ENCODE measurements at places on chromosomes 3 and 15.

DNA sequence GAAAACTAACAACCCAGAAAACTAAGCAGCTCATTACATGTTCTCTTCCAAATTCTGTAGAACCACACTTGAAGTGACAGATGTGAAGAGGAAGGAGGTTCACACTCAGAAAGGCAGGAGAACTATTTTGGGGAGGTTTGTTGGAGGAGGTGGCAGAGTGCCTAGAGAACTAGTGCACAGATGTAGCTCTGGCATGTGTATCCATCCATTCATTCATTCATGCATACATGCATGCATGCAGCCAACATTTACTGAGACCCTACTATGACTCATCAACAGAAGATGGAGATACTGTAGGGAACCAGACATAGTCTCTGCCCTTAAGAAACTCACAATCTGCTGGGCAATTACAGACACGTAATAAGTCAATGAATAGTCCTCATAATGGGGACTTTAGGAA is 116.7 kb downstream of the ERC2 start:
- DNase-seq = no peak

DNA sequence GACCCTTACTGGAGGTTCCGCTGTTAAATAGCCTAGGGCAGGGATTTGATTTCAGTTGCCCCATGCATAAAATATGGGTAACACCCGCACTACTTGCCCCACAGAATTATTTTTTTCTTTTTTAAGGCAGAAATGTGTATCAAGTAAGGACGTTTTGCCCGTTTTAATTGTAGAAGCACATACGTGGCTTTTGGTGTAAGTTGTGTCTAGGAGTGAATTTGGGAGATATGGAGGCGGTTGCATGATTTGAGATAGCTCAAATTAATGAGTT is 636 bp upstream of the LRRC58 start:
- no peak for DNase-seq

DNA sequence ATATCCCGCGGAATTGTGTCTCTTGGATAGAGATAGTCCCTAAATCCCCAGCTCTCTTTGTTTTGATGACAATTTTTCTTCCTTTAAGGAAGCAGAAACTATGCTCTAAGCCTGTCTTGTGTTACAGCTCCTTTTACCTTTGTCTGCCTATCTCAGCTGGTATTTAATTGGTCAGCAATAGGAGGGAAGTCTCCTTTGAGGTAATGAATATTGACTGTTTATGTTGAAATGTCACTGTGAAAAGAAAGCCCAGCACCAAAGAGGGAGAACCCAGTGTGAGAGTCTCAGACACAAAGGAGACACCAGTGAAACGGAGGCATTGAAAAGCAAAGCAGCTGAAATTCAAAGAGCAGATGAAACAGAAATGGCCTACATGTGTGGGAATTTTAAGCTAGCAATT is 372.6 kb downstream of the NR2F2 start:
- no peak for DNase-seq

- DNase-seq = no peak
Observed at GRCh38 chr3:159030886-159031679, 229.2 kb downstream of the MFSD1 start.

GRCh38 chr3:162956711-162957110 is 1460.1 kb downstream of the OTOL1 start:
- no peak for DNase-seq

GRCh38 chr3:114861666-114862065 is 285.4 kb downstream of the ZBTB20 start:
- DNase-seq = no peak

DNA sequence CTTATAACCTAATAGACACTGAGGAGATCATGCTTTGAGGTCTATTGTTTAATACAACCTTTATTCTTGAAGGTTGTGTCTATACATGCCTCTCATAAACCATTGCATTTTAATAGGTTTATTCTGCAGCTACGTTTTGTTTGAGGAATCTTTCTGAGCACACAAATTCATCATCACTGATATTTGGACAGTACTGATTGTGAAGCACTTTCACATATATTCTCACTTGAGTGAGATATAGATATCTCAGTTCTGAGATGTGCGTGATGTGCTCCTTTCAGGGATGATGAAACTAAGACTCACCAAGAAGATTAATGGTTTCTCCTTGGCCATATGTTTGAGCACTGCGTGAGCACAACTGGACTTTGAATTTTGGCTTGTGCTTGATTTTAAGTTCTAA is 374.4 kb downstream of the LPP start:
- no peak for DNase-seq

- no peak for DNase-seq
Observed at GRCh38 chr3:104523136-104523535, 843.6 kb upstream of the ALCAM start.

GRCh38 chr3:56800832-56801661 is 702 bp downstream of the ARHGEF3 start:
- DNase-seq = no peak

DNA sequence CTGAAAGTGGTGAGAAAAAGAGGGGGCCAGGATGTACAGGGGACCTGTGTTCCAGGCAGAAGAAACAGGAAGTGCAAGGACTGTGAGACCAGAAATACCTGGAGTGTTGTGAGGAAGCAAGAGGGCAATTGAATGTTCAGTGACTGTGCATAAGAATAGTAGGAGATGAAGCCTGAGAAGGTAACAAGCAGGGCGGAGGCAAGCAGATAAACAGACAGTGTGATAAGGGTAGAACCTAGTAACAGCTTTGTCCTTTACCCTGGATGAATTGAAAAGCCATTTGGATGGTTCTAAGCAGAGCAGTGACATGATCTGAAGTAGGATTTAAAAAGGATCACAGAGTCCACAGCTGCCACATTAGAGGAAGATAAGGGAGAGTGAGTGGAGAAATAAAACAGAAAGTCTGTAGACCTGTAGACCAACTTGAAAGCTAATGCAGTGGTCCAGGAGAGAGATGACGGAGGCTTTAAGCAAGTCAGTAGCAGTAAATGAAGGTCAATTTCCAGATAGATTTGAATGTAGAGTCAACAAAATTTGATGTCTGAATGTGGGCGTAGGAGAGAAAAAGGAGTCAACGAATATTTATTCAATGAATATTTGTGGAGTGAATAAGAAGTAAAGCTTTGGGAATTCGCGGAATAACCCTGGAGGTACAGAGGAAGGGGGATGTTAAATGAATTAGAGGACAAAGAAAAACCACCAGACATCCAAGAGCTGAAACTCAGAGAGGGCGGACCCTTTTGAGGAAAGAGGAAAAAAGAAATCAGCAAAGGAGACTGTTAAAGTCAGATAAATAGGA is 4.2 kb upstream of the PLOD2 start:
- DNase-seq = no peak

- no peak for DNase-seq
Observed at GRCh38 chr3:35291471-35292236, 347.7 kb upstream of the ARPP21 start.

- no peak for DNase-seq
Observed at GRCh38 chr15:68056097-68056865, 2.2 kb downstream of the PIAS1 start.

DNA sequence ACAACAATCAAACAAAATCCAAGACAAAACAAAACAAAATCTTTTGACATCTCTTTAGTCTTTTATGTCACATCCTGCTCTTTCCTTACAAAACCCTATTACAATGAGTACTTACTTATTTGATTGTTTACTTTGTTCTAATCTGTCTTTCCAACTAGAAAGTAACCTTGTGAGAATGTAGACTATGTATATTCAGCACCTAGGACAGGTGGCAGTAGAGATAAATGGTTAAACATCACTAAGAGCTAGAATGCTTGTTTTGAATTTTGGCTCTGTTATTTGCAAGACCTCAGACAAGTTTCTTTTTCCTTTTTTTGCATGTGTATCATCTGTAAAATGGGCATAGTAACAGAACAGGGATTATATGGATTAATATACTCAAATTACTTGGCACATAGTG is 33.1 kb upstream of the NAALADL2 start:
- DNase-seq = no peak

- no peak for DNase-seq
Observed at GRCh38 chr3:127068111-127068810, 85.3 kb downstream of the PLXNA1 start.

DNA sequence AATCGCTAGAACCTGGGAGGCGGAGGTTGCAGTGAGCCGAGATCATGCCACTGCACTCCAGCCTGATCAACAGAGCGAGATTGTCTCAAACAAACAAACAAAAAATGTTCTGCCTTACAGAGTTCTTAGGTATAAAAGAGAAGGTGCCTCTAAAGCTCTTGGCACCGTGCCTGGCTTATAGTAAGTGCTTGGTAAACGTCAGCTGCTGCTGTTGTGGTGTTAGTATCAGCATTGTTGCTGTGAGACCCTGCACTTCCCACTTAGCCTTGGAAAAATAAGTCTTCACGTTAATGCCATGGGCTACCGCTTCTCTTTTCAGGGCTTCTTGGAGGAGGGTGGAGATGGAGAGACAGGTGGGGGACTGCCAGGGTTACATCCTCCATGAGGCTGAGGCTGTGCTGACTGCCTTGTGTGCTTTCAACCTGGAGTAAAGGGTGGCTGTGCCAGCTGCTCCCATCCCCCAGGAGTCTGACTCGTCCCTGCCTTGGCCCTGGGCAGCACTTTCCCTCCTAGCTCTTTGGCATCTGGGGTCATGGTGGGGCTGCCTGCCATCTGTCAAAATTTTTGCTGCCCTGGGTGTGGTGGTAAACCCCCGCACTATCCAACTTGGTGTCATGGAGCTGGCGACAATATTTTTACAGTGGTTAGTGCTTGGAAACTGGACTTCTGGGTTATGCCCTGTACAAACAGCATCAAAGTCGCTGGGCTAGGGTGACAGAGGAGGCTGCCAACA is 17.8 kb downstream of the FLNB start:
- DNase-seq = no peak

- DNase-seq = no peak
Observed at GRCh38 chr15:85759376-85759775, 35.3 kb downstream of the KLHL25 start.

GRCh38 chr3:134463676-134464063 is 22.1 kb downstream of the ANAPC13 start:
- no peak for DNase-seq

- no peak for DNase-seq
Observed at GRCh38 chr3:8529738-8530525, 28.3 kb downstream of the LMCD1 start.

DNA sequence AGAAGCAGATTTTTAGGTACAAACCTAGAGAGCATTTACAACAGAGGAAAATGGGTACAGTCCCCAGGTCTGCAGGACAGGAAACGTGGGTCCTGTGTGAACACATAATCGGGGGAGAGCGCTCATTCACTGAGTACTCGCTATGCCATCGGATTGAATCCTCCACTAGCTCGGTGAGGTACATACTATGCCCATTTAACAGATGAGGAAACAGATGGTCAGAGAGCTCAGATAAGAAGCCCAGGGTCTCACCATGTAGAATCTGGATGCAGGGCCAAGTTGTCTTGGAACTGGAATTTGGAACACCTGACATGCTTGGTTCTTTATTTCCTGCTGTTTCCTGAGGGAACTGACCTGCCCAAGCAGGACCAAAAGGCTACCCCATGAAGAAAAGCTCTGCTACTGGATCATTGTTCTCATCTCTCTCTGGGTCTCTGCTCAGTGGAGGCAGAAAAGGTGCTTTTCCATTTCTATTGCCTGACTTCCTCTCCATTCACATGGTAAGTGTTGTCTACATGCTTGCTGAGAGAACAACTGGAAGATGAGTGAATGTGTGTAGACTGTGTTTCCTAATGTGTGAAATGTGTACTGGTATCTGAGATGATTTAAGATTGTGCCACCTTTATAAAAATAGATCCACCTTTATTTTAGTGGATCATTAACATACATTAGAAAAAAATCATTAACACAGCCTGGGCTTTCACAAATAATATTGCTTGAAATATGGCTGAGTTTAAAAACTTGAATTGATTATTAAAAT is 89.1 kb downstream of the TGFBR2 start:
- DNase-seq = no peak

DNA sequence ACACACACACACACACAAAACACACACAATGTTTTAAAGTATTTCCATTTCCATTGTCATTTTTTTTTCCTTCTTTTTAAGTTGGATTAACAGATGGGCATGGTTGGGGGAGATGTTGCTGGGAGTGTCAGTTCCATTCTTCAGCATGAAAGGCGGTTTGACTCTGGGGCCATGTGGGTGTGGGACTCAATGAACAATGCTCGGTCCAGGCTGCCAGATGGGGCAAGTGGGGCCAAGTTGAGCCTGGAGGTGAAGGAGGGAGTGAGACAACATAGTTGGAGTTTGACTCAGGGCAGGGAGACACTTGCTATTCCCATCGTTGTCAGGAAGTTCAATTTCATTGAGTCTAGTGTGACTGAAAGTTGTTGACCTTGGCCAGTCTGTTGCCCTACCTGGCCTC is 125.3 kb downstream of the TLE3 start:
- no peak for DNase-seq

DNA sequence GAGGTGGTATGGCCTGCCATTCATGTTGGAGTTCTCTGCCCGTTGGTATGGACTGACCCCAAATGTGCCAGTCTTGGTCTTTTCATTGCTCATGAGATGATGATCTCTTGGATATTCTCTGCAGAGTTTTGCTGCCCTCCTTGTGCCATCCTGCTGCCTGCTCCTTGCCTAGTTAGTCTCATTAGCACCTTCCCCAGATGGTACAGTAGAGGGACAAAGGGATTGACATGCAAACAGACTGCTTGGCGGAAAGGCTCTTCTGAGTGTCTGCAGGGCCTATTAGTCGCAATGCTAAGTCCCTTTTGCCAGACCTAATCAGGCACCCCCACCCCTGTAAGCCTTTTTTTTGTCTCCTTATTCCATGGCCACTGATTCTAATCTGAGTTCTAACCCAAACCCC is 90.6 kb downstream of the ARNT2 start:
- no peak for DNase-seq

- no peak for DNase-seq
Observed at GRCh38 chr3:159380891-159381290, 579.0 kb downstream of the MFSD1 start.

- no peak for DNase-seq
Observed at GRCh38 chr15:28103831-28104230, 4.7 kb upstream of the OCA2 start.

- no peak for DNase-seq
Observed at GRCh38 chr15:68372291-68372811, 59.6 kb downstream of the ITGA11 start.

DNA sequence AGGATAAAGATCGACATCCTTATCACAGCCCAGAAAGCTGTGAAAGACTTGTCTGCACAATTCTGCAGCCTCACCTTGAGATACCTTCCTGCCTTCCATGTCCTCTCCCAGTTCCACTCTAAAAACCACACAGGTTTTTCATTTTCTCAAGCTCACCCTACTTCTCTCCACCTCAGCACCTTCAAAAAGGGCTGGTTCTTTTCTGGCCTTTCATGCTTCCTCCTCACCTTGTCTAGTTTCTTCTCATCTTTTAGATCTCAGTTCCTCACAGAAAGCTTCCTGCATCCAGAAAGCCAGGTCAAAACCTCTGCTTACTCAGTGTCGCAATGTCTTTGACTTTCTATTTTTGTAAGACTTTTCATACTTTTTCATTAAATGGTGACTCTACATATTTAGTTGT is 140.2 kb upstream of the STT3B start:
- DNase-seq = no peak

Data from GM18507 (cell line).